Ecto neural progenitor cell (in vitro differentiated cells): ENCODE measurements at places on chromosomes 13 and 19.

DNA sequence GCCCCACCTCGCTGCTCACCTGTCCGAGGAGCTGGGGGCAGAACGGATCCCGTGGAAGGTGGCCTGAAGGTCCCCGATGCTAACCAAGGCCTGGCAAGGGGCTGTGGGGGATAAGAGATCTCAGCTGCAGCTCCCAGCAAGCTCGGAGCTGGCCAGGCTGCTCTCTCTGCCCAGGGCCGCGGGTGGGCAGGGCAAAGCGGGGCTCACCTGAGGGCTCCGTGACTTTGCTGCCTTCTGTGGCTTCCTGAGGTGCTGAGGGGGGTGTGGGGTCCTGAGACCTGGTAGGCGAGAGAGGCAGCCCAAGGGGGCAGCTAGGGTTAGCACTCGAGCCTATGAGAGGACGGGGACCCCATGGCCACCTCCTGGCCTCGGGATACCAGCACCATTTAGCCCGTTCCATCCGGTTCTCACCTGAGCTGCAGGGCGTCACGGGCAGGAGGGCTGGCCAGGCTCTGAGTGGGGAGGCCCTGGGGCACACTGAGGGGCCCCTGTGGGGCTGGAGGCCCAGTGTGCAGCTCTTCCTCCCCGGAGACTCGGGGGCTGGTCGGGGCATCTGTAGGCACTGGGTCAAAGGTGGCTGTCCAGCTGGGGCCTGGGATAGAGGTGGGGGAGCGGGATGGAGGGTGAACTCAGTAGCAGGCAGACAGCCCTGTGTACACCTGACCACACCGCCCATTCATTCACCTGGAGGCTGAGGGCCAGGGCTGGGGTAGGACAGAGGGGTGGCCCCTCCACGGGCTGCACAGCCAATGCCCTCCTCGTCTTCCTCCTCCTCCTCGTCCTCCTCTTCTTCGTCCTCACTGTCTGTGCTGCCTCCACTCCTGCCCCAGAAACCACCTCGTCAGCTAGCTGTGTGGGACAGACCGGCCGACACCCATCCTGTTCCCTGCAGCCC, 3.1 kb upstream of the TMEM86B start:
- DNase-seq: no peak

DNA sequence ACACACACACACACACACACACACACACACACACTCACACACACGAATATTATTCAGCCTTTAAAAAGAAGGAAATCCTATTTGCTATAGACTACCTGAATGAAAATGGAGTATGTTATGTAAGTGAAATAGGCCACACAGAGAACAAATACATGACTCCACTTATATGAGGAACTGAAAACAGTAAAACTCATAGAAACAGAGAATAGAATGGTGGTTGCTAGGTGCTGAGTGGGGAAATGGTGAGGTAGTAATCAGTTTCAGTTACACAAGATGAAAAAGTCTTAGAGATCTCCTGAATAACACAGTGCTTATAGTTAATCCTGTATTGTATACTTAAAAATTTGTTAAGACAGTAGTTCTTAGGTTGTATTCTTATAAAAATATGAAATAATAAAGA, 8.2 kb downstream of the ZNF677 start:
- no peak for DNase-seq

GRCh38 chr13:101828119-101828518, 375.6 kb downstream of the ITGBL1 start:
- no peak for DNase-seq

GRCh38 chr19:38705197-38706019, 38.9 kb downstream of the CAPN12 start:
- DNase-seq: no peak

- DNase-seq: no peak
Observed at GRCh38 chr19:18070181-18070580, 16.6 kb downstream of the IL12RB1 start.

DNA sequence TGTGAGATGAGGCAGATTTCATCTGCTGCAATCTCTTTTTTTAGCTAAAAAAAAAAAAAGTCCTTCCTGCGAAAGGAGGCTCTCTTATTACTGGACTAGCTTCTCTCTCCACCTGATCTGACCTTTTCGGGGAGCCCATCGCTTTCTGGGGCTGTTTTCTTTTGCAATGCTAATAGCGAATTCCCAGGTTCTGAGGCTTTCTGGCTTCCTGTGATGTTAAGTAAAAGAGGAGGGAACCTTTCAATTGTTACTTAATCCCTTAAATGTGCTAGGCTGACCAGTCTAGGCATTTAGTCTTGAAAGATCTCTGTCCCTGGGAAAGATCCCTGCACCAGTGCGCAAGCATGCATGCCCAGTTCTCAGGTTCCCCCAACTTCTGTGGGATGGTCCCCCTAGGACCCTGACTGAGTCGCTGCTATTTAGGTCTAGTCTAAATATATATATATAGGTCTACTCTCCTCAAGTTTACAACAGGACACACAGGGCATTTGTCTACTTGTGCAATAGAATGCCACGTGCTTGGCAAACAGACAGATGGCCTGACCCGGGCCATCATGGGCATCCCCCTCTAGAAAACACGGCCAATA, 224.7 kb downstream of the ZNF536 start:
- DNase-seq: no peak

DNA sequence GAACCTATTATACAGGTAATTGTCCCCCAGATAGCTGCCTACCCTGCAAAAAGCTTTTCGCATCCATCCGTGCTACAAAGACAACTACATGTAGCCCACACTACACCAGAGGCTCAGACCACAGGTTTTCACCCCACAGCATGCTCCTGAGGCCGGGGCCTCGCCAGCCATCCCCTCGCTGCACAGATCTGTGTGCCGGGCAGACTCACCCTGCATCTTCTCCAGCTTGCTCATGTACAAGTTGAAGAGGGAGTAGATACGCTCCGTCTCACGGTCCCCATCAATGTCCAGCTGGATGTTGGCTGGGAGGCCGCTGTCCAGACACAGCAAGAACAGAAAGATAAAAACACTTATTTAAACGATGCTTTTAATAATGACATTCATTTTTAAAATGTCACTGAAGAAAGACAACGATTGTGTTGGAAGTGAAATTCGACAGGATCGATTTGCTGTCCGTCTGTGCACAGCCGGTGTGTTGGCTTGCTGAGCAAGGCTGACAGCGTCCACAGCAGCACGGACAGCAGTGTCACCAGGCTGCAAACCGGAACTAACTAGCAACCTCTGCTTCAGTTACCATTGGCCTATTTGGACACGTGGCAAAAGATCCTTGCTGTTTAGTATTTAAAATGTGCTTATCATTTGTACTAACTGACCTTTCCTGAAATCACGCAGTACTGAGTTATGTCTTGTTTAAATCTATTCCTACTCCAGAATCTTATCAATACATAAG, 18.6 kb upstream of the C13orf46 start:
- no peak for DNase-seq
